ENCODE measurements at places on chromosomes 7 and 10.

DNA sequence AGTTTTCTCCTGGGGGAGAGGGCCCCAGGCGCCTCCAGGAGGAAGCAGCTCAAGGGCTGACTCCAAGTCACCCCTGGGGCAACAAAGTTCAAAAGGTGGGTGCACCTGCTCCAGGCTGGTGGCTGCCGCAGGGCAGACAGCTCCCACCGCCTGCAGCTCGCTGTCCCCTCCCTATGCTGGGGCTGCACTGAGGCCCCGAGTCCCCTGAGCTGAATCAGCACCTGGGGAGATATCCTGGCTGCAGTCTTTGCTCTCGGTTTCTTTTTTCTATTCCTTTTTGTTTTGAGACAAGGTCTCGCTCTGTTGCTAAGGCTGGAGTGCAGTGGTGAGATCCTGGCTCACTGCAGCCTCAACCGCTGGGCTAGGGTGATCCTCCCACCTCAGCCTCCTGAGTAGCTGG lies 183.4 kb downstream of the DNAJB6 start:
- H3K4me1 ChIP-seq, result no peaks in the 10 kb centered on the region
- H3K27ac ChIP-seq, result no peak overlapping the region
- DNase-seq, result peak; percentile 5
- no peaks in the 10 kb centered on the region for H3K27me3 ChIP-seq
- no peak overlapping the region for H3K4me3 ChIP-seq

- H3K27ac ChIP-seq, result no peak overlapping the region
- H3K4me1 ChIP-seq, result no peaks in the 10 kb centered on the region
- no peaks in the 10 kb centered on the region for H3K36me3 ChIP-seq
- no peaks in the 10 kb centered on the region for H3K27me3 ChIP-seq
Observed at GRCh38 chr7:68619526-68619925, 978.7 kb upstream of the AUTS2 start.

DNA sequence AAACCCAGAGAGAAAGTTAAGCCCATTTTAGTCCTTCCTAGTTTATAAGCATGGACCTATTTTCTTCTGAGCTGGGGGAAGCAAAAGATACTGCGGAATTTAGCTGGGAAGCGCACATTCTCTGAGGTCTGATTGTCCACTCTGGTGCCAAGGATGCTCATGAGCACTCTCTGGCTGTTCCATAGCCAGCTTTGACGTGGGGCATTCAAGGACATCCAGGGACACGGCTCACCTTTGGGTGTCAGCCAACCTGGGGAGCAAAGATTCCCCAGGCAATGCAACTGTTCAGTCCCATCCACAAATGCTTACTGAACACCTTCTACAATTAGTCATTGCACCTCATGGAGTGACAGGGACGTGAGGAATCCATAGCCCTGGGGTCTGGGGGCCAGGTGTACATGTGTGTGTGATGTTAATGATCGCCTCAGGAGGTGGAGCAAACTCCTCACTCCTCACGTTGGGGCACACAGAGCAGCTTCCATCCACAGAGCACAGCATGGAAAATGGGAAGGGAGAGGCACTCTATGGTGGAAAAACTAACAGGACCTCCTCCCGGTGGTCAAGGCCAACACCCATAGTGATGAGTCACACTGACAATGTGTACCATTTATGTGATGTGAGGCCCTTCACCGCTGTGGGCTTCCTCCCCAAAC lies 67.5 kb upstream of the IGFBP3 start:
- no peak overlapping the region for H3K4me3 ChIP-seq
- DNase-seq, result no peak
- no peak overlapping the region for H3K27ac ChIP-seq
- no peaks in the 10 kb centered on the region for H3K36me3 ChIP-seq

DNA sequence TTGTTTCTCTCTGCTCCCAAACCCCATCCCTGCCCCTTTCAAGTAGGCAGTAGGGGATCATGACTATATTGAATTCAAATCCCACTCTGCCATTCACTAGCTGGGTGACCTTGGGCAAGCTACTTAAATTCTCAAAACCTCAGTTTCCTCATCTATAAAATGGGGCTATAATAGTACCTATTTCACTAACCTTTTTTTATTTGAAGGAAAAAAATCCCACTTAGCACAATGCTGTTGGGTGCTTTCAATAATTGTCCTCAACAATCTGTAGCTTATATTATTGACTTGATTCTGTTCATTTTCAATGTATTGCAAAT lies 190.4 kb upstream of the YAE1 start:
- no peaks in the 10 kb centered on the region for H3K4me1 ChIP-seq
- no peaks in the 10 kb centered on the region for H3K27me3 ChIP-seq
- no peak overlapping the region for H3K27ac ChIP-seq
- no peak overlapping the region for H3K4me3 ChIP-seq

GRCh38 chr10:23436983-23437382 lies 1.9 kb upstream of the OTUD1 start:
- no peak for DNase-seq
- H3K4me1 ChIP-seq, result no peaks in the 10 kb centered on the region
- H3K4me3 ChIP-seq, result no peak overlapping the region
- no peaks in the 10 kb centered on the region for H3K36me3 ChIP-seq
- H3K27ac ChIP-seq, result no peak overlapping the region

- H3K4me1 ChIP-seq, result peaks cover under 1% of the 10 kb centered on the region
- H3K27me3 ChIP-seq, result no peaks in the 10 kb centered on the region
- H3K36me3 ChIP-seq, result no peaks in the 10 kb centered on the region
- no peak for DNase-seq
- no peak overlapping the region for H3K27ac ChIP-seq
Observed at GRCh38 chr7:44112997-44113763, 9.0 kb downstream of the AEBP1 start.

DNA sequence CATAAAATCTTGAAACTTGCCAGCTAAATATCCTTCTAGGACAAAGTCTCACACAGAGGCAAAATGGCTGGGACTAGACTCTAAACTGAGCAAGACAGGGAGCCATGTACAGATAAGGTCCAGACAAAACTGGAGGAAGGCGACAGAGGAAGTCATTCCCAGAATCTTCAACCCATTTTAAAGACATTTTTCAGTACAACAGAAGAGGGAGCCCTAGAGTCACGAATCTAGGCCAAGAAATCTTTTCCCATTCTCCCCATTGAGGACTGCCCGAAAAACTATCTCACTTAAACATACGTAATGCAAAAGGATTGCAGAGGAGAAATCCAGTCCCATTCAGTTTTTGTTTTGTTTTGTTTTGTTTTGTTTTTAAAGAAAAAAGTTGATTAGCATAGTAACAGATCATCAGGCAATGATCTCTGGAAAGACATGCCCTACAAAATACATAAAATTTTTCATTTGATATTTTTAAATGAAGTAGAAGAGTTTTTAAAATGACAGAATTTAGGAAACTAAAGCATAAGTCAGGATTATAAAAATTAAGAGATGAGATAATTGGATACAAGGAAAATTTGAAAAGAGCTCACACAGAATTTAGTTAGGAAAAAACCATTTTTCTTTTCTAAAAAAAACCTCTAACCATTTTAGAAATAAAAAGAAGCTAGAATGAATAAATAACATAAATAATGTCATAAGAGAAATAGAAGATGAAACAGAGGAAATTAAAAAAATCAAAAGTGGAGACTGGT lies 16.9 kb upstream of the PRF1 start:
- no peak for DNase-seq
- H3K36me3 ChIP-seq, result no peaks in the 10 kb centered on the region
- H3K27ac ChIP-seq, result no peak overlapping the region
- no peak overlapping the region for H3K4me3 ChIP-seq
- H3K4me1 ChIP-seq, result no peaks in the 10 kb centered on the region
- no peaks in the 10 kb centered on the region for H3K27me3 ChIP-seq

- no peaks in the 10 kb centered on the region for H3K36me3 ChIP-seq
- no peak for DNase-seq
- H3K4me3 ChIP-seq, result no peak overlapping the region
Observed at GRCh38 chr10:97590082-97590747, 694 bp downstream of the C10orf62 start.

DNA sequence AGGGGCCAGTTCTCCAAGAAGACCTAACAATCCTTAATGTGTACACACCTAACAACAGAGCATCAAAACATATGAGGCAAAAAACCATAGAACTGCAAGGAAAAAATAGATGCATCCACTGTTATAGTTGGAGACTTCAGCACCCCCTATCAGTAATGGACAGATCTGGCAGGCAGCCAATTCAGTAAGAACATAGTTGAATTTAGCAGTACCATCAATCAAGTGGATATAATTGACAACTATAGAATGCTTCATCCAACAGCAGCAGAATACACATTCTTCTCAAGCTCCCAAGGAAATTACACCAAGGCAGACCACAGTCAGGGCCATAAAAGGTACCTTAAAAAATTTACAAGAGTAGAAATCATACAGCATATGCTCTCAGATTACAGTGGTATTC lies 42.2 kb downstream of the POLL start:
- DNase-seq, result no peak
- H3K27ac ChIP-seq, result no peak overlapping the region
- peaks cover 4% of the 10 kb centered on the region for H3K4me1 ChIP-seq
- no peak overlapping the region for H3K4me3 ChIP-seq
- H3K36me3 ChIP-seq, result no peaks in the 10 kb centered on the region

GRCh38 chr10:122056431-122057094 lies 67.6 kb downstream of the TACC2 start:
- H3K4me1 ChIP-seq, result no peaks in the 10 kb centered on the region
- no peaks in the 10 kb centered on the region for H3K27me3 ChIP-seq
- H3K36me3 ChIP-seq, result no peaks in the 10 kb centered on the region
- DNase-seq, result no peak
- H3K27ac ChIP-seq, result no peak overlapping the region
- no peak overlapping the region for H3K4me3 ChIP-seq

DNA sequence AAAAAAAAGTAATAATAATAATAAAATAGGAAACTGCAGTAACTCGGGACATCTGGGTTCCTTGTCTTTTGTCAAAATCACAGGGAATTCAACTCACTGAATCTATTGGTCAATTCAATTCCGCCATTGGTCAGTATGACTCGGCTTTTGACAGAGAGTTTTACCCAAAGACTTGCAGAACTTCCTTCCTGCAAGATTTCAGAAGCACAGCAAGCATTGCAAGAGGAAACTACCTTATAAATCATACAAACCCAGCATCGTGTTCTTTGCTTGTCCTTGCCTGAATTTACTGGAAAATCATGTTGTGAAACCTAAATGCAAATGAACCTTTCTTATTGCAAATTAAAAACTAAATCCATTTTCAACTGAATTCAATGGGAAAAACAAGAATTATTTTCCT lies 15.5 kb downstream of the KLF6 start:
- no peaks in the 10 kb centered on the region for H3K27me3 ChIP-seq
- no peak for DNase-seq
- no peaks in the 10 kb centered on the region for H3K36me3 ChIP-seq
- H3K4me1 ChIP-seq, result peaks cover 4% of the 10 kb centered on the region

DNA sequence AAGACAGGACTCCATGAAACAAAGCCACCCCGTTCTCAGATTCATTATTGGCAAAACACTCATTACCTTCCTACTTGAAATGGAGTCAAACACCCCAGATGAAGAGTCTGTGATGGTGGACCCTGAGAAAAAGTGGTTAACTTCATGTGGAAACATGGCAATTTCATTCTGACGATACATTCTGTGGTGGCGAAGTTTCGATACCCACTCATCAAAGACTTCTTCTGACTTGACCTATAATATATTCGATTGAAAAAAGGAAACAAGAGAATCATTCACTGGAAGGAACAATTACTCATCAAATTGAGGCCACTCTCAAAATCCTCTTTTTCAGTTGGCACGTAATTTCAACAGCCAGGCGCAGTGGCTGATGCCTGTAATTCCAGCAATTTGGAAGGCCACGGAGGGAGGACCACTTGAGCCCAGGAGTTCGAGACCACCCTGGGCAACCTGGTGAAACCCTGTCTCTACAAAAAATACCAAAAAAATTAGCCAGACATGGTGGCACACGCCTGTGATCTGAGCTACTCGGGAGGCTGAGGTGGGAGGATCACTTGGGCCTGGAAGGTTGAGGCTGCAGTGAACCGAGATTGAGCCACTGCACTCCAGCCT lies 108.8 kb upstream of the GSDME start:
- no peaks in the 10 kb centered on the region for H3K36me3 ChIP-seq
- DNase-seq, result no peak
- H3K27ac ChIP-seq, result no peak overlapping the region
- H3K27me3 ChIP-seq, result no peaks in the 10 kb centered on the region

- H3K27me3 ChIP-seq, result no peaks in the 10 kb centered on the region
- H3K4me1 ChIP-seq, result peaks cover 8% of the 10 kb centered on the region
- DNase-seq, result no peak
- no peak overlapping the region for H3K27ac ChIP-seq
- H3K36me3 ChIP-seq, result no peaks in the 10 kb centered on the region
Observed at GRCh38 chr7:105874055-105874454, 2.3 kb downstream of the ATXN7L1 start.

- no peak overlapping the region for H3K27ac ChIP-seq
- no peak overlapping the region for H3K4me3 ChIP-seq
- no peak for DNase-seq
Observed at GRCh38 chr10:97119058-97119745, 66.6 kb downstream of the SLIT1 start.

- no peaks in the 10 kb centered on the region for H3K27me3 ChIP-seq
- H3K36me3 ChIP-seq, result no peaks in the 10 kb centered on the region
- no peak overlapping the region for H3K27ac ChIP-seq
- peaks cover 60% of the 10 kb centered on the region for H3K4me1 ChIP-seq
- no peak overlapping the region for H3K4me3 ChIP-seq
- DNase-seq, result no peak
Observed at GRCh38 chr10:71973777-71974488, 9.7 kb downstream of the CHST3 start.

DNA sequence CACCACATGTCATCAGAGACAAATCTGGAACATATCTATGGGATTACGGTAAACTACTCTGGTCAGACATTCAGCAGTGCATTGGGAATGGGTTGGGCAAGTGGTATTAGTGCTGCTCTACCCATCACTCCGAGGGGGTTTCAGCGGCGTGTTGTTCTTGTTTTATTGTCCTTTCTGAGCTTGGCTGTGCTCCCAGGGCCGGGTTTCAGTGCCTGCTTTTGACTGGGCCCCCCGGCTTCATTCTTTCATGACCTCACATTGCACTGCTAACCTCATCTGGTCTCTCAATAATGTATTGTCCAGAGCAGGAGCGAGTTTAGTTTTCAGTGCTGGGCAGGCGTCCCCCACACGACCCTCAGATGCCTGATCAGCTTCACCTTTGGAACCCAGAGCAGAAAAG lies 364.6 kb downstream of the PAXIP1 start:
- no peak overlapping the region for H3K27ac ChIP-seq
- no peaks in the 10 kb centered on the region for H3K4me1 ChIP-seq
- no peak for DNase-seq
- H3K27me3 ChIP-seq, result no peaks in the 10 kb centered on the region
- no peaks in the 10 kb centered on the region for H3K36me3 ChIP-seq
